ENCODE measurements at places on chromosomes 6 and 20. TPM values are rescaled to one million over a fixed set of nuclear protein-coding genes. Genes with fewer than 3 reads are reported as not detected.

DNA sequence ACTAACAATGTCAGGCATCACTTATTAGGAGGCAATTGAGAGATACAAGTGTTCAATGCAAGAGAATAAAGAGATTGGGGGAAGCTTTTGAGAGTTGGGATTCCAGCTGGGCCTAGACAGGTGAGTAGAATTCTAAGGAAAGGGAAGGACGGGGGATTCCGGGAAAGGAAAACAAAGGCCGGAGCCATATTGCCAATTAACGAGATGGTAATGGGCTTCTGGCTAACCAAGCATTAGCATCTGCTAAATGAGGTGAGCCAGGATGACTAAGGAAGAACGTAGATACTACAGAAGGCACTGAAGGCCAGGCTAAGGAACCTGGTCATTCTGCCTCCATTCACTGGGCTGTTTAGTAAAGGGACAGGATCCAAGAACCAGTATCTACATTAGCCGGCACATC, 10.5 kb downstream of the FYN start:
- DNase-seq = no peak

Gene CALHM6
- total RNA-seq = 0.32 TPM

DNA sequence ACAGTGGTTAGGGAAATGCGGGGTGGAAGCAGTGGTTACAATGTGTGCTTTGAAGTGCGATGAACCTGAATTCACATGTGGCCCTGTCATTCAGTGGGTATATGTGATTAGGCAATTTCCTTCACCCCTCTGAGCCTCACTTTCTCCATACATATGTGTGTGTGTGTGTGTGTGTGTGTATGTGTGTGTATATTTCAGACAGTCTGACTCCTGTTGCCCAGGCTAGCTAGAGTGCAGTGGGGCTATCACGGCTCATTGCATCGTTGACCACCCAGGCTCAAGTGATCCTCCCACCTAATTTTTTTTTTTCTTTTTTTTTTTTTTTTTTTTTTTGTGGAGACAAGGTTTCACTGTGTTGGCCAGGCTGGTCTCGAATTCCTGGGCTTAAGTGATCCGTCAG, 6.3 kb downstream of the PPP1R14C start:
- DNase-seq = no peak

GRCh38 chr20:51876313-51876940, 74.1 kb upstream of the SALL4 start:
- DNase-seq = no peak

Gene TSPO2
- total RNA-seq = not detected

Gene FAM83B
- total RNA-seq = 0.04 TPM

GRCh38 chr6:121435444-121436069, at the start of gene GJA1:
GJA1 (plus strand) TSS chr6:121435646; CDS start chr6:121446848, 11,202 bp downstream.
- peak; percentile 78 for DNase-seq

Gene FILIP1
- total RNA-seq = 10.5 TPM

GRCh38 chr6:11778648-11779328, at the start of gene ADTRP:
ADTRP (minus strand) TSS chr6:11778803; CDS start chr6:11778759, 44 bp downstream.
- no peak for DNase-seq

- no peak for DNase-seq
Observed at GRCh38 chr6:13112921-13113320, 215.4 kb downstream of the TBC1D7 start.

DNA sequence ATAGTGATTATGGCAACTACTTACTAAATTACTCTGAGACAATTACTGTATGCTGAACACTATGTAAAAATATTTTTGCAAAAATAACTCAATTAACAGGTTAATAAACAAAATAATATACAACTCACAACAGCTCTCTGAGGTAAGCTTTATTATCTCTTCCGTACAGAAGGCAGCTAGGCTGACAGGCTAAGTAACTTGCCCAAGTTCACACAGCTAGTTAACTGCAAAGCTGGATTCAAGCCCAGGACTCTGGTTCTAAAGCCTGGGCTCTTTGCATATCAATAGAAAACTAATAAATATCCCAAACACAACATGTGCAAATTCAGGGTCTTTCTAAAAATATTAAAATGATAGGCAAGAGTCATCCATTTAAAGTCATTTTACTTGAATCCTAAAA, 169.5 kb upstream of the BEND3 start:
- no peak for DNase-seq

GRCh38 chr6:162679681-162680080, 47.9 kb downstream of the PRKN start:
- DNase-seq = no peak

Gene ZCCHC3
- total RNA-seq = 19.0 TPM

DNA sequence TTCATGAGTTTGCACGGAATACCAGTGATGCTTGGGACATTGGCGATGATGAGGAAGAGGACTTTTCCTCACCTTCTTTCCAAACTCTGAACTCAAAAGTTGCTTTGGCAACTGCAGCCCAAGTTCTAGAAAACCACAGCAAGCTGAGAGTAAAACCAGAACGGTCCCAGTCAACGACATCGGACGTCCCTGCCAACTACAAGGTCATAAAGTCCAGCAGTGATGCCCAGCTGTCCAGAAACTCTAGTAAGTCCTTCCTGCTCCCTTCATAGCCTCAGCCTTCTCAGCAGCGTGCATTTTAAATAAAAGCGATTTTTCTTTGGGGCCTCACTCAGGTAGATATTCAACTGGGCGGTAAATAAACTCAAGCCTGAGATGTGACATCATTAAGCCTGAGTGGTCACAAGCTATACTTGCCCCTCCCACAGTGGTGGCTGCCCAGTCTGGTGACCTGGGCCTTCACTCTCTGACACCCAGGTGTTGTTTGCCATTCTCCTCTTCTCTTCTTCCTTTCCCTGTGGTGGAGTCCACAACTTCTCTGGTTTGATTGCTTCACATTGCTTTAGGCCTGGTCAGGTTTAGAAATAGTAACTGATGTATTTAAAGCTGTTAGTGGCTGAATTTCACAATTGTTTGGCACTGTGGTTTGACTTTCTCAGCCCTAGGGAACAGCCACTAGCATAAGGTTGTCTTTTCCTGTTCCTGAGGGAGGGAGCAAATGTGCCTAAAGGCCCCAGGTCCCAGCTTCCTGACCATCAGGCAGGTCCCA, 21.6 kb upstream of the TMEM217 start:
- no peak for DNase-seq

- no peak for DNase-seq
Observed at GRCh38 chr6:138406443-138406842, 2.4 kb downstream of the HEBP2 start.

DNA sequence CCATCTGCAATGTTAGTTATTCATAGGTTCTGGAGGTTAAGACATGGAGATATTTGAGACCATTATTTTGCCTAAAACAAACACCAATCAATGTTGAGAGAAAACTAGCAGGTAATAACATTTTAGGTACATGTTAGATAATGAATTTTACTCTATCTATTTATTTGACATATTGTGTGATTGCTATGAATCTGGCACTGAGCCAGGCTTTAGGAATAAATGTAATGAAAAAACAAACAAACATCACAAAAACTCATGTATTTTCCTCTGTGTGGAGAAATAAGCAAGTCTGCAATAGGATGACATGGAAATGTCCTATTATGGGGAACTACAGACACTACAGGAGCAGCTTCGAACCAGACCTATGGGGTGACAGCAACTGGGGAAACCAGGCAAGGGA, 57.8 kb downstream of the OPN5 start:
- DNase-seq = no peak

Gene PERP
- 19.0 TPM for total RNA-seq

Gene SMLR1
- not detected for total RNA-seq

DNA sequence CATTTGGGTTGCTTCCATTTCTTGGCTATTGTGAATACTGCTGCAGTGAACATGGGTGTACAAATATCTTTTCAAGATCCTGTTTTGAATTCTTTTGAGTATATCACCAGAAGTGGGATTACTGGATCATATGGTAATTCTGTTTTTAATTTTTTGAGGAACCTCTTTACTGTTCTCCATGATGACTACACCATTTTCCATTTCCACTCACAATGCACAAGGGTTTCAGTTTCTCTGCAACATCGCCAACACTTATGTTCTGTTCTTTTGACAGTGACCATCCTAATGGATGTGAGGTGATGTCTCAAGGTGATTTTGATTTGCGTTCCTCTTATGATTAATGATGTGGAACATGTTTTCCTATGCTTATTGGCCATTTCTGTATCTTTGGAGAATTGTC, 214.4 kb upstream of the ZFP64 start:
- DNase-seq = no peak

Gene BPIFB4
- not detected for total RNA-seq

- DNase-seq = no peak
Observed at GRCh38 chr6:14641423-14642135, 524.0 kb downstream of the CD83 start.

Gene INSM1
- total RNA-seq = not detected

DNA sequence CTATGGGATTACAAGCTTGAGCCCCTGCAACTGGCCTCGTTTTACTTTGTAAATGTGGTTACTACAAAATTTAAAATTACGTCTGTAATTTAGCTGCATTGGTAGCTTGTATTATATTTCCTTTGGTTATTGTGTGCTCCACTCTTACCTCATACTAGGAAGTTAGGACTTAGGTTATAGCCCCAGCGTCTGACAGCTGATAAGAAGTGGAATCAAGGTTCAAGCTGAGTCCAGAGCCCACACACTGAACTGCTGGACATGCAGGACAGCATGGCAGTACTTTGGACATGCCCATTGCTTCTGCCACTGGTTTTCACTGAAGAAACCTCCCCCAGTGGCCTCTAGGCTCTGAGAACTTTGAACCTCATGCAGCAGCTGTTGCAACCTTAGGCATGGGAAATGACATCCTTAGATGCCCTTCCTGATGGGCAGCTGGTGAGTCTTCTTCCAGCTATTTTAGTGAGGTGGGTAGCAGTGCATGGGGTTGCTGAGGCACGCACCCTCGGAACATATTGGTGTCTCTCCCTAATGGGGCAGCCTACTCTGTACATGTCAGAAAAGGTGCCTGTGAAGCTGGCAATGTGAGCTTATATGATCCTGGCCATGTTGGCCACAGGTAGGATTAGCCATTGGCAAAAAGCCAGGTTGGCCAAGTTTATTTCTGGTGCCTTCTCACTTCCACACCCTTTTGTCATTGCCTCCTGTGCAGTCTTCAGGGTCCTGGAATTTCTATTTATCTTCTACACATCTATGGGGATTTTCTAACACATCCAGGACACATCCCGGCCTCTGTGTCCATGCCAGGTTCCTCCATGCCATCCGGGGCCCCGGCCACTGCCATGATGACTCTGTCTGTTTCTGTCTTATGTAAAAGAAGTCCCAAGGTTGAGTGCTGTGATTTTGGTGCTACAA, 85.3 kb downstream of the CDS2 start:
- no peak for DNase-seq

DNA sequence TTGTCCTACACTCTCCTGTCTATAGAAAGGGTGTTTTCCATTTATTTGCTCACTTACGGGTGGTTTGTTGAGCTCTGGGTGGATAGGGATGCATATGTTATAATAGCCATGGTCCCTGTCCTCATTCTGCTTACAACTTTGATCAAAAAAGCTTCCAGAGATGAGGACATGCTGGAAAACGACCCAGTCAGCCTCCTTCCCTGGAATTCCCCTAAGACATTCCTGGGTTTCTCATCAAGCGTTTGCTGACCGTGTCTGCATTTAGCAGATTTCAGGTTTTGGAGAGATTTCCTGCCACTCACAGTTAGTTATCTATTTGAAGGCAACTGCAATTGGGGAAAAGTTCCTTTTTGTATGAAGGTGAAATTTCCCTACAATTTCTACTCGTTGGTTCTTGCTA, 152.8 kb upstream of the AFDN start:
- no peak for DNase-seq

Gene SPATS1
- not detected for total RNA-seq

Gene GSTA4
- 22.1 TPM for total RNA-seq

GRCh38 chr6:35203680-35204079, 10.1 kb upstream of the SCUBE3 start:
- DNase-seq = no peak

DNA sequence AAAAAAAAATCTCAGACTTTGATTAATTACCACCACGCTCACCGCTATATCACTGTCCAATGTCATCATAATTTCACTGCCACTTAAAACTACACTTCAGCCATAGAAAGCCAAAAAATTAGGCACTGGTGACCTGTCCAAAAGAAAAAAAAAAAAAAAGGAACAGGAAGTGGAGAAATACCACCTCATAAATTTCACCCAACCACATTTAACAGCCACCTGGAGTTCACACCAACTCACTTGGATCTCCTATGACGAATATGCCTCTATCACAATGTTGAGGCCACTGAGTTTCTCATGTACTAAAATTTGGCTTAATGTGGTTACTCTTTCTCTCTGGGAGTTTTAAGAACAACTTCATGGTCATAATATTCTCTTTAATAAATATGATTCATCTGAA, 237.5 kb upstream of the RSPO3 start:
- DNase-seq = no peak

DNA sequence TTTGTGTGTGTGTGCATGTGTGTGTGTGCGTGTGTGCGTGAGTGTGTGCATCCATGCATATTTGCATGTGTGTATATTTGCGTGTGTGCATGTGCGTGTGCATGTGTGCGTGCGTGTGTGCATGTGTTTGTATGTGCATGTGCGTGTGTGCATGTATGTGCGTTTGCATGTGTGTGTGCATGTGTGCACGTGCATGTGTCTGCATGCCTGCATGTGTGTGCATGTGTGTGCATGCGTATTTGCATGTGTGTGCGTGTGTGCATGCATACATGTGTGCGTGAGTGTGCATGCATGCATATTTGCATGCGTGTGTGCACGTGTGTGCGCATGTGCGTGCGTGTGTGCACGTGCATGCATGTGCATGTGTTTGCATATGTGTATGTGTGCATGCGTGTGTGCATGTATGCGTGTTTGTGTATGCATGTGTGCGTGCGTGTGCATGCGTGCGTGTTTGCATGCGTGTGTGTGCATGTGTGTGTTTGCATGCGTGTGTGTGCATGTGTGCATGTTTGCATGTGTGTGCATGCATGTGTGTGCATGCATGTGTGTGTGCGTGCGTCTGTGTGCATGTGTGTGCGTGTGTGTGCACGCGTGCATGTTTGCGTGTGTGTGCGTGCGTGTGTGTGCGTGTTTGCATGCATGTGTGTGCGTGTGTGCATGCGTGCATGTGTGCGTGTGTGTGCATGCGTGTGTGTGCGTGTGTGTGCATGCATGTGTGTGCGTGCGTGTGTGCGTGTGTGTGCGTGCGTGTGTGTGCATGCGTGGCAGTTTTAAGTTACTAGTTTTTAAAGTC, 57.7 kb upstream of the SMOC2 start:
- DNase-seq = no peak

GRCh38 chr6:56647172-56647762, 4.6 kb upstream of the DST start:
- no peak for DNase-seq

- DNase-seq = no peak
Observed at GRCh38 chr6:43274916-43275597, 23.0 kb upstream of the SLC22A7 start.

- DNase-seq = no peak
Observed at GRCh38 chr20:14612391-14612790, 275.0 kb upstream of the FLRT3 start.

DNA sequence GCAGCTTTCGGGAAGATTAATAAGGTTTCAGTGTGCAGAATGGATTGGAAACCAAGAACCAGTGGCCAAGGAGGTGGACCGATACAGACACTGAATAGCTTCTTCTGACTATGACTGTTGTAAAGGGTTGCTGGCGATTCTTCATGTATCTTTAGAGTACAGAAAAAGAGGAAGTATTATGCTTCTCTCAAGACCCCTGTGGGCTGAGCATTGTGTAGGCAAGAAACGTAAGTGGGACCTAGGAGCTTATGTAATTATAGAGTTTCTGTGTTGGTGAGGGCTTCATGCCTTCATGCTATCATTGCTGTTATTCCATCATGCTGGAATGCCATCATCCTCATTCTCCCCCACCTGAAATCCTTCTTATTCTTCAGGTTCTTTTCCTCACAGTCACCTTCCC, 105.4 kb upstream of the AKIRIN2 start:
- DNase-seq = no peak

- DNase-seq = no peak
Observed at GRCh38 chr6:107418118-107418517, 41.2 kb downstream of the PDSS2 start.

Measured in pulmonary artery endothelial cell (primary cell).